ENCODE measurements at places on chromosomes 6 and 20.

GRCh38 chr6:90464507-90464906, 122.4 kb downstream of the MAP3K7 start:
- no peak for DNase-seq

DNA sequence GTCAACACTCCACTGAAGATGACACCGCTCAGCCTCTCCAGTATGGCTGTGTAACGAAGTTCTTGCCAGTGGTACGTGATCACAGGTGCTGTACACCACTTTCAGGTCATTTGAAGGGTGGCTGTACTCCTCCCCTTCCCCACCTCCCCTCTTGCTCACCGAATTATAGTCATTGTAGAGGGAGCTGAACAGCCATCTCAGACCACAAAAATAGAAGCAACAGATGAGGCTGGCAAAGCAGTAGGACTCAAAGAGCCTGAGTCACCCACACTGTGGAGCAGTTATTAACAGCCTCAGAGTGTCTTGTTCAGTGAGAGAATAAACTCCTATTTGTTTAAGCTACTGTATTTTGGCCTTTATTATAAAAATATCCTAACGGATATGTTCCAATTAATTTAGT, 192.5 kb upstream of the MCHR2 start:
- DNase-seq: no peak

GRCh38 chr6:129276986-129277385, 394.0 kb downstream of the LAMA2 start:
- DNase-seq: no peak

DNA sequence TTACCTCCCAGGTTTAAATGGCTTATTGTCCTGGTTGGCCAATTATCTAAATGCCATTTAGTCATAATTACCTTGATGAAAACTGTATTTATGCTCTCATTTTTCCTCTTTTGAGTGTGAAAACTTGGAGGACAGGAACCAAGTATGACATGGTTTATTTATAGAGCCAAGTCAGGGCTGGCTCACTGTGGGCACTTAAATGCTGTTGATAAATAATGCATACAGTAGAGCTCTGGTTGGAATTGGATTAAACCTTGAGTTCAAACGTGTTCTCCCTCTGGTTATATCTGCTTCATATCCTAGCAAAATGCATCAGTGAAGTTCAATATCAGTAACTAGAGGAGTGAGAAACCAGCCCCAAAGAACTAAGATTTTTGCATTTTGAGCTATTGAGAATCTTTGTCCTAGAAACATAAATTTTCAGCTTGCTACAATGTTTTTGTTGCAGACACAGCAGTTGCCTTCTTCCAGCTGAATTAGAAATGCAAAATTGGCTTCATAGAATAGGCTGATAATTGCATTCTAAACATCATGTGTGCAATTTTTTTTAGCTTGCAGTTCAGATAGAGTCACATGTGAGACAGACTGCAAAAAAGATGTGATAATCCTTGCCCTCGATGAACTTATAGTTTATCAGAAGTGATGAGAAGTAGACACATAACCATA, 255.8 kb downstream of the BTBD3 start:
- no peak for DNase-seq

DNA sequence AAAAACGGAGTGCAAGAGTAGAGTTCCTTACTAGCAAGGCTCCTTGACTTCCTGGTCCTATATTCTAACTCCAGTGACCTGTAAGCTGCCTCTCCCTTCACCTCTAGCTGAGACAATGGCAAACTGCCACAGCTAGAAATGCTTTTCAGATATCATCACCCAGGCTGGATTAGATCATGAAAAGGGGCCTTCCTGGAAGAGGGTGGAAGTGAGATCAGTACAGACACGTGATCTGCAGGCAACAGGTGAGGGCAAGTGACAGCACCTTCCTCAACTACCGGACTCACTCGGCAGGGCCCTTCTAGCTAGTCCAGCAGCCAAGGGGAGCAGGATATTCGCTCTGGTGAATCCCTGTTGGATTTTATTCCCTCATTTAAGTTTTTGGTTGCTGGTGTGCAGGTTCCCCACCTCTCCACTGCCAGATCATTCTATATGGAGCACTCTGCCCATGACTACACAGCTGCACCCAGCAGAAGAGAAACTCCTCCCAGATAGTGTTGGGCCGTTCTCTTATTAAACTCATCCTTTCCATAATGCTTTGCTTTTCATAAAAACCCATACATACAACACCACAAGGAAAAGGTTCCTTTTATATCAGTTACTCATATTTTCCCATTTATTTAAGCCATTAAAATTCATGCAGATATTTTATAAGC, 26.4 kb upstream of the FAM83C start:
- no peak for DNase-seq

GRCh38 chr20:18056174-18057100, 1.3 kb downstream of the OVOL2 start:
- DNase-seq: no peak

DNA sequence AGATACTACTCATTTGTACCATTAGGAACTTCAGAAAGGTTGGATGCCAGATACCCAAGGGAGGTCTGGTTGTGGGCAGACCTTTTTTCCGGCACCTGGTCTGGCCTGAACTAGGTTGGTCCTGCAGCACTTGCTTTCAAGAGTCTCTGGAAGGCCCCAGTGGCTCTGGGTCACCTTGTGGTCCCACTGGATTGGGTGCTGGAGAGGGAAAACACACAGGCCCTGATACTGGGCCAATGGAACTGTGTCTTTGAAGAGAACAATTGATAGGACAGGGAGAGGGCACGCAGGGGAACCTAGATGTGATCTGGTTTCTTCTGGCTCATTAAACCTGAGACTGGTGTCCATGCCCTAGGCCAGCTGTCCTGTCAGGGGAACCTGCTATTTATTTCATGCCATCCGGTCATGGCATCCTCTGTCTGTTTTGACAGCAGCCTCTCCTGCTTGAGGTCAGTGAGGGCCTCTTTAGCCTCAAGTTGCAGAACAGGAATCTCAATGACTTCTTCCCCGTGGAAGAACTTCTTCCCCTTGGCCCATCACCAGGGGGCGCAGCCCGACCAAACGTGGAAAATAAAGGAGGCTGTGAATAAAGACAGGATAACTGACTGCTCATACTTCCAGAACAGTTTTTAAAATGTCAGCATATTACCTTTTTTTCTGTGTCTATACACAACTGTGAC, 25.0 kb downstream of the TAF8 start:
- DNase-seq: peak; percentile 56

- no peak for DNase-seq
These were observed 456.3 kb downstream of the MAFB start for GRCh38 chr20:40232756-40233155.

All from activated CD4-positive, alpha-beta T cell treated with anti-CD3 and anti-CD28 coated beads, Interleukin-2, amount 50 U/mL, for 1 hour (primary cell).